Activated gamma-delta T cell treated with Interleukin-2 at 50 U/mL for 16 hours (primary cell): ENCODE measurements at places on chromosomes 5 and 9.
A peak's percentile ranks its signal among the peaks of the same experiment; 100 is the strongest.

DNA sequence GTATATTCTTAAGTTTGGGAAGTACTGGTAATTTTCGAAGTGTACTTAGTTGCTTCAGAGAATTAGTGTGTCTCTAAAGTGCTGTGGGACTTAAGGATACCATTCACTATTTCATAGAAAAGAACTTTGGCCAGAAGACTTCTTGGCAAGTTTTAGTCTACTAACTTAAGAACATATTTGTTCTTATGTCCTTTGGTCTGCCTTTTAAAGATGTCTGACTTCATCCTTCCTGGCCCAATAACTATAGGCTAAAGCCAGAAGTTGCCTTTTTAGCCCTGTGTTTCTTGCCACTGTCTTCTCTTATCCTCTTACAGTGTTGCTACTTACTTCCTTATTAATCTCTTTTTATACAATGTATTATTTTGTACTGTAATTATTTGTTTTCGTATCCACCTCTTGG is 6.3 kb downstream of the RBM27 start:
- DNase-seq = no peak

- DNase-seq = no peak
These were observed 85.7 kb upstream of the PPP1R2B start for GRCh38 chr5:156764176-156764971.

DNA sequence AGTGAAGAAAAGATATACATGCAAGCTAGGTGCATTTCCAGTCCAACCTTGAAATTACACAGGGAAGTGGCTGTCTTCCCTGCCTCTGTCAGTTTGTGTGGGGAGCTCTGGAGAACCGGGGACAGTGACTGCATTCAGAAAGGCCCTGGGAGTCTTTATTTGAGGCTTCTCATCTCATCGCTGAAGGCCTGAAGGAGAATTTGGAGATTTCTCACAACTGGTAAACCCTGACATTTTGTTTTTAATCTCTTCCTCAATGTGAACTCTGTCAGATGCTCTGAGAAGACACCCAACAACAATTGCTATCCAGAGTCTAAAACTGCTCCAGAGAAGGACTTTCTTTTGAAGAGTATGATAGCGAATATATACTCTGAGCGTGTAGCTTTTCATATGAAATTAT is 33.0 kb downstream of the MACIR start:
- no peak for DNase-seq

- DNase-seq = no peak
These were observed 19.0 kb downstream of the DYNC2I2 start for GRCh38 chr9:128637656-128638055.

GRCh38 chr9:108845947-108846346 is 9.8 kb downstream of the ACTL7B start:
- no peak for DNase-seq

GRCh38 chr5:148957591-148958202 is 105.2 kb downstream of the SH3TC2 start:
- DNase-seq = peak; percentile 52

GRCh38 chr5:174745590-174746103 is 21.3 kb downstream of the MSX2 start:
- DNase-seq = no peak

- DNase-seq = no peak
These were observed 72.4 kb upstream of the PHYKPL start for GRCh38 chr5:178304761-178305645.

DNA sequence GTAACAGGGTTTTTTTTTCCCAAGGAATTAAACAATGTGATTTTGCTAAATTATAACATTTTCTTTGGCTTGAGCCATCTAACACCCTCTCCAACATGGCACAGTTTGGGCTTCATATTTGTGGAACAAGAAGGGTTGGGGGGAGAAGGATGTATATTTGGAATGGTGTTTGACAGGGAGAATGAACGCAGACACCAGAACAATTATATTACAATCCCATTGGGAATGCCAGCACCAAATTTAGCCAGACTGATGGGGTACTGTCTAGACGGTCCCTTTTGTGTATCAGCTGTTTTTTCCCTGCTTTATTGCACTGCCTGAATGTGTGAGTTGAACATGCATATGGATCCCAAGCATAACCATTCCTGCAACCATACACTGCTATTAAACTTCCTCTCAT is 130.9 kb upstream of the TMEM161B start:
- DNase-seq = no peak

DNA sequence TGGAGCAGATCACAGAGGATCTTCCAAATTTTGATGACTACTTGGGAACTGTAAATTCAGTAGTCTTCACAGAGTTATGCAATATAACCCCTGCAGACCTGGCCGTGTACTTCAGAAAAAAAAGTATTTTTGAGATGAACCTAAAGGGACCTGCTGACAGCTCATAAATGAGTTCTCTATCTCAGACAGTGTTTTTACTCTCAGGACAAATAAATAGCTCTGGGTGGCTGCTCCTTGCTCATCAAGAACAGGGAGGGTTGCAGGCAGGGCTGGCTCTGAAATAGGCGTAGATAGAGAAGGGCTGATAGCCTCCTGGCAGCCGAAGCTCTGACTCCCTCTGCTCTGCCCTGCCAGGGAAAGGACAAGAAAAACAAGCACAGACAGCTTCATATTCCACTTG is 64.8 kb downstream of the PLAC8L1 start:
- DNase-seq = no peak
